Stimulated activated CD4-positive, alpha-beta T cell treated with anti-CD3 and anti-CD28 coated beads, Interleukin-12 subunit alpha, Interleukin-12 subunit beta, amount 100 ng/mL, for 24 hours (primary cell): ENCODE measurements at places on chromosomes 13 and 19.

- DNase-seq: no peak
These were observed 615 bp upstream of the PSMC4 start for GRCh38 chr19:39970425-39970674.

GRCh38 chr13:113641426-113641825, 16.6 kb downstream of the ATP4B start:
- DNase-seq: no peak

DNA sequence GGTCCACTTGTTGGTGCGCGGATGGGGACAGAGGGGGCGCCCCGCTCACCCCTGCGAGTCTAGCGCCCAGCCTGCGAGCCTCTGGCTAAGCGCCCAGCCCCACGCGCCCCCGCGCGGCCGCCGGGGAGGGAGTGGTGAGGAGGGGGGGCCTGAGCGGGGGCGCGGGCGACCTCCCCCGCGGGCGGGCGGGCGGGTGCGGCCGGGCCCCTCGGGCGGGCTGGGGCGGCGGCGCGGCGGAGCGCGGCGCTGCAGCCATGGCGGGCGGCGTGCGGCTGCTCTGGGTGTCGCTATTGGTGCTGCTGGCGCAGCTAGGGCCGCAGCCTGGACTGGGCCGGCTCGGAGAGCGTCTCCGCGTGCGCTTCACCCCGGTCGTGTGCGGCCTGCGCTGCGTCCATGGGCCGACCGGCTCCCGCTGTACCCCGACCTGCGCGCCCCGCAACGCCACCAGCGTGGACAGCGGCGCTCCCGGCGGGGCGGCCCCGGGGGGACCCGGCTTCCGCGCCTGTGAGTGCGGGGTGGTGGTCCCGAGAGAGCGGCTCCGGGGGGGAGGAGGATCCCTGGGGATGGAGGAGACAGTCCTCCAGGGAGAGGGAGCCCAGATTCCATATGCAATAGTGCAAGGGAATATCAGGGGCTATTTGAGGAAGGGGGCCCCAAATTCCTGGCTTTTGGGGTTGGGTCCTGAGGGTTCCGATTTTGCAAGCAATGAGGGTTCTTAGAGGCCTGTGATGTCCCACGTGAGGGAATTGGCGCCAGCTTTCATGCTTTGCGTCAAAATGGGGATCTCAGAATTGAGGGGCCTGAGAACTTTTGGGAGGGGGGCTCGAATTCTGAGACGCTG, at the start of gene LTBP4:
LTBP4 (plus strand) TSS at position 236 of the 841 bp plus-strand sequence; CDS start at position 255, 19 bp downstream.
- no peak for DNase-seq

DNA sequence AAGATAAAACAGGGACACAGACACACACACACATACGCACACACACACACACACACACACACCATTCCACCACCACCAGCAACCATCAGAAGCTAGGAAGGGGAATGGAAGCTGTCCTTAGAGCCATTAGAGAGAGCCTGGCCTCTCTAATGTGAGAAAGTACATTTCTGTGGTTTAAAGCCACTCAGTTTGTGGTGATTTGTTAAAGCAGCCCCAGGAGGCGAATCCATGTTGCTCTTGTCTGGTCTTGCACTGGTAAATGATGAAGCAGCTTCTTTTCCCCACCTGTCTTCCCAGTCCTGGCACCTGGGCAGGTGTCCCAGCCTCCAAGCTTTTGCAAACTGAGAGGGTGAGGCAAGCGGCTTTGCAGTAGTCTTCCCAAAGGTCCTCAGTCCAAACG, 118.9 kb upstream of the KL start:
- DNase-seq: no peak

DNA sequence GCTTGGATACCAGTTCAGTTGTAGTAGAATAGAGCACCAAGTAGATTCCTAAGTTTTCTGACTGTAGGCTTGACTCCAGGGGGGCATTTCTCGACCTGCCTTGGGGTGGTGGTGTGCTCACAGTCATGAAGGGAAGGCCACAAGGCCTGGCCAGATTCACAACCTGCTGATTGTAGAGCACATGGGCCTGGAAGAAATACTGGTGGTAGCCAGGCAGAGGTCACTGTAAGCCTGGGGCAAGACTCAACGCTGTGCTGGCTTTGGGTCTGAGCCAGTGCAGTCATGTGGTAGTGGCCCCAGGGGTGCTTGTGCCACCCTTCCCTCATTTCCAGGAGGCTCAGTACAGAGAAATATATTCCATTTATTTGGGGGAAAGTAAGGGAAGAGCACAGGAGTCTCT, 832.3 kb upstream of the SLC10A2 start:
- DNase-seq: no peak

- DNase-seq: no peak
These were observed 57.3 kb upstream of the TPM4 start for GRCh38 chr19:16018801-16019551.
